Ovary (tissue), 10 donors: ENCODE measurements at places on chromosomes 16 and 17.

DNA sequence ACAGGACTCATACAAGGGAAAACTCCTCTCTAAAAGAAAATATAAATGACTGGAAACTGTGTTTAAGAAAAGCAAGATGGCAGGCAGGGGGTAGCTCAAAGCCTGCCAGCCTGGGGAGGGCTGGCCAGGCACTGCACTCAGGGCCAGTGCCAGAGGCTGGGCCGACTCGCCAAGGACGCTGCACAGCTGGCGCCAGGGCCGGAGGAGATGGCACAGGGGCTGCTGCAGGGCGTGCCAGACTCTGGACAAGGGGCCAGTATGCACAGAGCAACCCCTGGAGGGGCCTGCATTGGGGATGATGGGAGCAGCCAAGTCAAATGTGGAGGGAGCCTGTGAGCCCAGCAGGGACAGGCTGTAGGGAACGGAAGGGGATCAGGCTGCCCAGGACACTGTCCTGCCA lies 4.0 kb downstream of the PKMYT1 start:
- DNase-seq, result no peak

- no peak for DNase-seq
Measured at GRCh38 chr17:19311016-19311415, 51.5 kb downstream of the B9D1 start.

GRCh38 chr17:46151762-46152161 lies 41.5 kb downstream of the KANSL1 start:
- no peak for DNase-seq

DNA sequence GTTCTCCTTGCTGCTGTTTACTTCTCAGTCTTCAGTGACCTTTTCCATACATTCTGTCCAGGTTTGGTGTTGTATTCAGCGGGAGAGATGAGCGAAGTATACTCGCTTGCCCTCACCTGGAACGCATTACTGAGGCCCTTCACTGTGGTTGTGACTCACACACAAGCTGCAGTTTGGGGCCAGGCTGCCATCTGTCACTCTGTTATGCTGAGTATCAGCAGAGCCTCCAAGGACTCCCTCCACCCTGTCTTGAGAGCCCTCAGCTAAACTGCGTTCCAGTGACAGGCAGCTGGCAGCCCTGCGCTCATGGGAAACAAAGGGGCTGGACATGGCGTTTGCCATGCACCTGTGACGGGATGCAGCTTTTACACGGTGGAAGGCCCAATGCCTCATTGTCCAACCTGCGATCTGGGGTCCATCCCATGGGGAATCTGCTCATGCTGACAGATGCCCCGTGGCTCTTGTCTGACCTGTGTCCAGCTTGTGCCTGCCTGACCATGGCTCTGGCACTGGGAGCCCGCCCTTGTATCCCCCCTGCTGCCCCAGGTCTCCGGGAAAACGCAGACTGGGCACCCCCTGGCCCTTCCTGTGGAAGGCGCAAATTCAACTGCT lies 6.5 kb upstream of the ZNF778 start:
- DNase-seq, result no peak
